ENCODE measurements at places on chromosomes 3 and 15. TPM values are rescaled to one million over a fixed set of nuclear protein-coding genes. Genes with fewer than 3 reads are reported as not detected.

ITPKA gene
- total RNA-seq, result 1.4 TPM

TMEM89 gene
- total RNA-seq, result not detected

PIGZ gene
- under 0.01 TPM for total RNA-seq

DNA sequence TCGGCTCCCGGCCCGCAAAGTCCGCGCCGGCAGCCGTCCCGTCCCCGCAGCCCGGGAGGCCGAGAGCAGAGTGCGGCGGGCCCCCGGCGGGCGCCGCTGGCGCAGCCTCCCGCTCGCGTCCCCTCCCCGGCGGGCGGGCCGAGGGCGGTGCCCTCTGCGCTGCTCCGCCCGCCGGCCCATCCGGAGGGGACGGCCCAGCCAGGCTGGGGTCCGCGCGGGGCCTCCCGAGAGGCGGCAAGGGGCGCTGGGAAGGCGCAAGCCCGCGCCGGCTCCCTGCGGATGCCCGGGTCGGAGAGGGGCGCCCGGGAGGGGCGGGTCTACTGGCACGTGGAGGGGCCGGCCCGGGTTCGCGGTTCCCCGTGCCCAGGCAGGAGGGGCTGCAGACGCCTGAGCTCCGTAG lies at the start of the genes CLCN2 and POLR2H:
CLCN2 (minus strand) TSS at position 74 of the 400 bp plus-strand sequence. CDS start 126 bp downstream, outside the sequence.
POLR2H (plus strand) TSS at position 179 of the 400 bp plus-strand sequence. CDS start 1,783 bp downstream, outside the sequence.
- peak within 1 kb of the TSS; percentile 56 for H3K4me3 ChIP-seq
- H3K36me3 ChIP-seq, result peaks cover 9% of the 10 kb centered on the region
- H3K4me1 ChIP-seq, result peaks cover 7% of the 10 kb centered on the region
- no peaks in the 10 kb centered on the region for H3K27me3 ChIP-seq
- peak; percentile 33 for DNase-seq
- peak within 1 kb of the TSS; percentile 95 for H3K27ac ChIP-seq
